ENCODE measurements at places on chromosomes 5 and 9. TPM values are rescaled to one million over a fixed set of nuclear protein-coding genes. Genes with fewer than 3 reads are reported as not detected.

DNA sequence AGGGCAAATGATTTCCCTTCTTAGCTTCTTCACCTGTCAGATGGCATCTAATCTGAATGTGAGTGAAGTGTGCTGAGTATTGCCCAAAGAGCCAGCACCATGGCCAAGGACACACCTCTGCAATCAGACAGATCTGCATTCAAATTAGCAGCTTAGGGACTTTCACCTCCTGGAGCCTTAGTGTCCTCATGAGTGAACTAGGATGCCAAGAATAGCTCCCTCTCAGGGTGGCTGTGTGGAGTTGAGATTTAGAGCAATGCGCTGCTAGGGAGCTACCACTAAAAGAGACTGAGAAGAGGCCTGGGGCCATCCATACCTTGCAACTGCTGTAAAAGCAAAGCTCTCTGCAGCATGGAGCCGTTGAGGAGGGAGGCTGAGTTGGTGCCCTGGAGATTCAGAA is 1.4 kb downstream of the CIZ1 start:
- DNase-seq = no peak

DNA sequence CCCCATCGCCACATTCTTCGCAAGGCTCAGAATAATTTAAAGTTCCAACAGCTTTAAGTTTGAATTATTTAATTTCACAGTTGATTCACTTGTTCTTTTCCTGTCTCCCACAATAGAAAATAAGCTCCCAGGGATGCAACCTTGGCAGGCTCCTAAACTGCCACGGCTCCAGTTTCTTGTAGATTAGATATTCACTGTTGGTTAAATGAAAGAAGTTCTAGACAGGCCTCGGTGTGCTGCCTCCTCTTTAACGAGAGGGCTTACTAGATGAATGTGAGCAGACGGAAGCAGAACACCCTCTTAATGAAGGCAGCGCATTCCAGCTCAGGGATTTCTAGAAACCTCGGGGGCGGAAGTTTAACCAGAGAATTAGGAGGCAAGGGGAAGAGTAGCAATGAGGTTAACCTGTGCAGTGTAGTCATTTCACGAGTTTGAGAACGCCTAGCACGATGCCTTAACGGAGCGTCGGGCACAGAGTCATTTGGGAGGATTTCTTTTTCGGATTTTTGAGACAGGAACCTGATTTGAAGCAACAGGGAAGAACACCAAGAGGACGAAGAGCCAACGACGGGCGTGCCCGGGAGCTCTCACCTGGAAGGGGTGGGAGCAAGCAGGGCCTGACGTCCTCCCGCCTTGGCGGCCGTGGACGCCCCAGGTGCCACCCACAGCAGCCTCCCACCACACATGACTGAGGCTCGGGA is 637 bp upstream of the SMC5 start:
- DNase-seq = no peak

DNA sequence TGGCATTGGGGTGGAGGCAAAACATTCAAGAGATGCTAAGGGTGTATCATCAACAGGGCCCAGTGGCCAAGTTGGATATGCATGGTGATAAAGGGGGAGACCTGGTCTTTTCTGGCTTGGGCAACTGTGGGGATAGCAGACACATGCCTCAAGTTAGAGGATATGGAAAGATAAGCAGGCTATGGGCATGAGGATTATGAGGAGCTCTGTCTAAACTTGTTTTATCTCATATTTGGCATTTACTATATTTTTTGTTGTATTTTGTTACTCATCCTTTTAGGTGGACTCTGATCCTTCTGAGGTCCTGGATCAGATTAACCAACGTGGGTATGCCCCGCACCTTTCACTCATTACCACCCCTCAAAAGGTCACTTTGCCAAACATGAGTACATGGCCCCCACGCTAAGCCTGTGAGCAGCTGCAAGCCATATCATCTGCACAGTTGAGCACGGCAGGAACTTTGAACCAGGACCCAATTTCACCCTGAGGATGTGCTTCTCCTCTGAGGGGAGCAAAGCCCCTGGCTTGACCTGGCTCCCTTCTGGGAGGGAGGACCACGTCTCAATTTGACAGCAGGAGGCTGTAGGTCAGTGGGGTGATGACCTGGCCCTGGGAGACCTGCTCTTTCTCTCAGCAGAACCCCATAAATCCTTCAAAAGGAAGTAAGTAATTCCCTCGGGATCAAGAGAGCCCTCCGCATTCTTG is 71.1 kb upstream of the CD180 start:
- peak; percentile 36 for DNase-seq

- DNase-seq = no peak
Measured at GRCh38 chr5:17258431-17258830, 41.0 kb downstream of the BASP1 start.

PGM5 gene
- 61.6 TPM for polyA plus RNA-seq

PDGFRB gene
- polyA plus RNA-seq = 174 TPM

BTF3 gene
- polyA plus RNA-seq = 1,218 TPM

Measured in hindlimb muscle (tissue), 1 donor.